ENCODE measurements at places on chromosomes 3 and 15.

GRCh38 chr3:123405936-123406510, 42.9 kb downstream of the ADCY5 start:
- no peak for DNase-seq

DNA sequence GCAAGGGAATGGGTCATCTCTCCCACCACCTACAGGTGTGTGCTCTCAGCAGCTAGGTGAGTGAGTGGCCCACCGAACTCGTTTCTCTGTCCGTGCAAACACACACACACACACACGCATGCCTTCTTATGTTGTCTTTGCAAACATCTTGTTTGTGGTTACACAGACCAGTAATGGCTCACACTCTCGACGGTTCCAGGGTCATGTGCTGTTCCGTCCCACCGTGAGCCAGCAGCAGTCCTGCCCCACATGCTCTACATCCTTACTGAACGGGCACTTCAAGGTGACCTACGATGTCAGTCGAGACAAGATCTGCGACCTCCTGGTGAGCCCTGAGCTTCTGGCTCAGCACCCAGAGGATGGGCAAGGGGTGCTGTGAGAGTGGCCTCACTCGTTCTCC, 4.3 kb downstream of the ITIH1 start:
- no peak for DNase-seq

- no peak for DNase-seq
Measured at GRCh38 chr3:59127071-59127470, 77.2 kb upstream of the CFAP20DC start.

GRCh38 chr3:79344876-79345871, 422.6 kb downstream of the ROBO1 start:
- peak; percentile 30 for DNase-seq

DNA sequence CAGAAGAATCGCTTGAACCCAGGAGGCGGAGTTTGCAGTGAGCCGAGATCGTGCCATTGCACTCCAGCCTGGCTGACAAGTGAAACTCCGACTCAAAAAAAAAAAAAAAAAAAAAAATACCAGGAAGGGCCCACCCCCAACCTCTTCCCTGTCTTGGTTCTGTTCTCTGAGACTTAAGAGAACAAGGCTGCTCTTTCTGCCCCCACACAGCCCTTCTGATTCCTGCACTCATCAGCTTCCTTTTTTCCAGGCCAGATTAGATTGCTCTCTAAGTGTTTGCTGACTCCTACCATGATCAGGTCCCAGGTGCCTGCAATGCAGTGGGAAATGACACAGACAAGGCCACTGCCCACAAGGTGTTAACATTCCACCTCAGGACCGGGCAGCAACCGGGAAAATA, 13.0 kb downstream of the TMEM44 start:
- DNase-seq: no peak

DNA sequence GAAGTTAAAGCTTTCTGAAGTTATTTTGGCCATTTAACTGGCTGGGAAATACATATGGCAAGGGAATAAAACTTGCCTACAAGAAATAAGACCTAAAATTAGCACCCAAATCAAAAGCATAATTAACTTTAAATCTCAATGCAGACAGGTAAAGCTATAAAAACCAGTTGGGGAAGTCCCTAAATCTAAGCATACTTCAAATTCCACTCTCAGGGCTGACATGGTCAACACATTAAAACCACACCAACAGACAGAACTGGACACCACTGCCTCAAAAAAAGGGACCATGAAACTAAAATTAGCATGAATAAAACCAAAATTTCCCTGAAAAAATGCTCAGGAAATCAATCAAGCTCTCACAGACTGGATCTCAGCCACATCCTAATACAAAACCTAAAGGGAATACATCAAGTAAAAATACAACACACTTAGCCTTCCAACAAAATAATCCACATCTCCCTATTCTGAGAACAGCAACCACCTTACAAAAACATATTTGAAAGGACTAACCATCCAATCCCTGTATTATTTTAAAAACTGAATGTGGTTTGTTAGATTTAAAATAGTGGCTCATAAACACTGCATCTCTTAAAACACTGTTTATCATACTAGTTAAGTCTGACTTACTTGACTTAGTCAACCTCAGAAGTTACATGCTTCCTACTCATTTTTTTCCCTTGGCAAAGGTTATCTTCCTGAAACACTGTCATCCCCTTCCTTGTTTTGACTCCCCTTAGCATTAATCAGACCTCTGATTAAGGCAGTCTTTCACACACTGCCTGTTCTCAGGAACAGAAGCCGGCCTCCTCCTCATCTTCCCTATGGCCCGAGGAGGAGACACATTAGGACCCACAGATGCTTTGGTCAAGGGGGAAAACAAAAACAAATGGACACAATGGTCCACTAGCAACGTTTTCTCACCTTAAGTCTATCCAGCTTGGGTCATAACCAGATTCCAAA, 8.3 kb downstream of the TRA2B start:
- peak; percentile 9 for DNase-seq

DNA sequence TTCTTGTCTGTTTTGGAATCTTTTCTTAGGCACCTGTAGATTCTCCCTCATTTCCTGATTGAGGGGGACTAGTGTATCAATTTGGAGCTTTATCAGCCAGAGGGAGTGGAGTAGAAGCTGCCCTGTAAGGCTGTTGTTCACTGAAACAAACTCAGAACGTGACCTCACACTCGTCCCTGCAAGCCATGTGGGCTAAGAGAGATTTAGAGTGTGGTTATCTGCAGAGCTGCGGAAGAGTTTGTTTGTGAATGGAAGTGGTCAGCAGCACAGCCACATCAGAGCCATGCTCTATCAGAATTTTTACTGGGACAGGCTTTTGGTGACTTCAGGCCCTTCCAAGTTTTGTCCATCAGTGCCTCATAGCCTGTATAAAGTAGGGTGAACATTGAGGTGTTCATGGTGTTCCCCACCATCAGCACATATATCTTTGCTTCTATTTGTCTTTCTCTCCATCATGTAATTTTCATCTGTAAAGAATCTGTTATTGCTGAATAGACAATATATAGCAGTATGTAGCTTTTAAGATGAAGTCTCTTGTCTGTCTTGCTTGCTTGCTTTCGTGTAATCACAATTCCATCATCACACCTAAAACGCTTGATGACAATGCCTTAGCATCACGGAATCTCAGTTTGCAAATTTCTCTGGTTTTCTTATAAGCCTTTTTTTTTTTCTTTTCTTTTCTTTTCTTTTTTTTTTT, 37.0 kb downstream of the LARS2 start:
- no peak for DNase-seq

- DNase-seq: no peak
Measured at GRCh38 chr3:25495726-25496253, 67.7 kb downstream of the RARB start.

DNA sequence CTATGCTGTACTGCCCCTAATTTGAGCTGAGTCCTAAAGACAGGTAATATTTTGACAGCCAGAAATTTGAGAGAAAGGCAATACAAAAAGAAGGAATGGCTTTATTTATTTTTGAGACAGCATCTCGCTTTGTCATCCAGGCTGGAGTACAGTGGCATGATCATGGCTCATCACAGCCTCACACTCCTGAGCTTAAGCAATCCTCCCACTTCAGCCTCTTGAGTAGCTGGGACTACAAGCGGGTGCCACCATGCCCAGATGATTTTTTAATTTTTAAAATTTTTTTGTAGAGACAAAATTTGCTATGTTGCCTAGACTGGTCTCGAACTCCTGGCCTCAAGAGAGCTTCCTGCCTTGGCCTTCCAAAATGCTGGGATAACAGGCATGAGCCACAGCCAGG, 77.4 kb upstream of the SLC4A7 start:
- DNase-seq: no peak

- DNase-seq: no peak
Measured at GRCh38 chr3:186290796-186291195, 71.2 kb downstream of the DGKG start.

GRCh38 chr3:118564800-118565199, 469.8 kb downstream of the IGSF11 start:
- DNase-seq: no peak

DNA sequence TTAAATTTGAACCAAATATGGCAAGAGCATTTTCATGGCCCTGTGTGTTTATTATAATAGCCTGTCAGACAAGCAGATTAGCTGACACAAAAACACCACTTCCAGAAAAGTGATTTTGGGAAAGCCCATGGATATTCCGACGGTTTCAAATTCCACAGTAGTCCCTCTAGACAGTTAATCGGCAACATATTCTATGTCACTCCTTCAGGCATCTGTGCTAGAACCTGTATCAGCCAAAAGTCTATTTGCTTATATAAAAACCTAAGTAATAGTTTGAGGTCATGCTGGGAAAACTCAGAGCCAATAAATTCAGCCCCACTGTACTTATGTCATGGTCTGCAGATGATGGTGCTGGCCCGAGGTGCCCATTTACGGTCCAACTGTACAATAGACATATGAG, 110.2 kb upstream of the ARHGEF26 start:
- no peak for DNase-seq
